ENCODE measurements at places on chromosomes 2 and 18.

DNA sequence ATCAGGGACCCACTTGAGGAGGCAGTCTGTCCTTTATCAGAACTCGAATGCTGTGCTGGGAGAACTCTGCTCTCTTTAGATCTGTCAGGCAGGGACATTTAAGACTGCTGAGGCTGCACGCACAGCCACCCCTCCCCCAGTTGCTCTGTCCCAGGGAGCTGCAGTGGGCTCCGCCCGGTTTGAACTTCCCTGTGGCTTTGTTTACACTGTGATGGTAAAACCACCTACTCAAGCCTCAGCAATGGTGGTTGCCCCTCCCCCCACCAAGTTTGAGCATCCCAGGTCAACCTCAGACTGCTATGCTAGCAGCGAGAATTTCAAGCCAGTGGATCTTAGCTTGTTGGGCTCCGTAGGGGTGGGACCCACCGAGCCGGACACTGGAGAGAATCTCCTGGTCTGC lies 11.8 kb upstream of the LHCGR start:
- no peak for DNase-seq

DNA sequence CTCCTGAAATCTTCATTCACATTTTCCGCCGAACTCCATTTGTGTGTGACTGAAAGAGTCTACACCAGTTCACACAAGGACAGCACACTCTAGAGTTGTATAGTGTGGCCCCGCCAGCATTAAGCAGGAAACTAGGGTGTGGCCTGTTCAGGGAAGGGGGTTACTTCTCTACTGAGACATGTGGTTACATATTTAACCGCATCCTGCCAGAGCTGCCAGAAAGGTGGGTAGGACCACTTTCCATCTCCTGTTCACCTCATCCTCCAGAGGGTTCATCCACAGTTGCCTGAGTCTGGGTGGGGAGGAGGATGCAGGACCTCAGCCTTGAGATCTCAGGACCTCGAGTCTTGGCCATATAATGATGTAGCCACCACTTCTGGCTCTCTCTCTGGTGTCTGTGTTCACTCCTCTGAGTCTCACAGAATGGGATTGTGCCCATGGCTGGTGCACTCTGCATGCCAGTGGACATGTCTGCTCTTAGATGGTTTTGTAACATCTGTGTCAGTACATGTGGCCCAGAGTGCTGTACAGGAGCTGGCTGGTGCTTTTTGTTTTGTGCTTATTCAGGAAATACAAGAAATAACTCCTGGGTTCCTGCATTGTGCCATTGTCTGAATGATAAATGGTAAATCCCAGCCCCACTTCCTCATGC lies 7.7 kb upstream of the SP140L start:
- DNase-seq: no peak

GRCh38 chr18:58497845-58498244 lies 131.0 kb downstream of the ALPK2 start:
- no peak for DNase-seq

GRCh38 chr2:96806468-96807126 lies 9.5 kb upstream of the CNNM3 start:
- DNase-seq: no peak

DNA sequence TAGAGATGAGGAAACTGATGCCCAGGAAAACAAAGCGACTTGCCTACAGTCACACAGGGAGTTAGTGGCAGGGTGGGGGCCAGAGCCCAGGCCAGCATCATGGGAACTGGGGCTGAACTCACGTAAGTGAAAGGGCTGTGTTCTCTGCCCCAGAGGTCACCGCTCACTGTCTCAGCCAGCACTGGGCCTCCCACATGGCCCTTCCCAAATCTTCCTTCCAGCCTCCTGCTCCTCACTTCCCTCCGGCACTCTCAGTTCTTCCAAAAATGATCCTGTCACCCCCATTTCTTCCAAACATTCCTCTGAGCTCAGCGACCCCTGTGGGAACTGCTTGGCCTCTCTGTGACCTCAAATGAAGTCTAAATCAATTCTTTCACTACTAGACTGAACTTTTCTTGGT lies 90.5 kb upstream of the TMEM247 start:
- no peak for DNase-seq

- no peak for DNase-seq
Observed at GRCh38 chr18:31980863-31981262, 37.8 kb upstream of the RNF125 start.

GRCh38 chr2:221200184-221200839 lies 371.8 kb downstream of the EPHA4 start:
- no peak for DNase-seq

GRCh38 chr2:166239548-166239947 lies 111.7 kb upstream of the SCN1A start:
- peak; percentile 83 for DNase-seq

GRCh38 chr2:8682719-8683667 lies 1.1 kb downstream of the ID2 start:
- peak; percentile 70 for DNase-seq

DNA sequence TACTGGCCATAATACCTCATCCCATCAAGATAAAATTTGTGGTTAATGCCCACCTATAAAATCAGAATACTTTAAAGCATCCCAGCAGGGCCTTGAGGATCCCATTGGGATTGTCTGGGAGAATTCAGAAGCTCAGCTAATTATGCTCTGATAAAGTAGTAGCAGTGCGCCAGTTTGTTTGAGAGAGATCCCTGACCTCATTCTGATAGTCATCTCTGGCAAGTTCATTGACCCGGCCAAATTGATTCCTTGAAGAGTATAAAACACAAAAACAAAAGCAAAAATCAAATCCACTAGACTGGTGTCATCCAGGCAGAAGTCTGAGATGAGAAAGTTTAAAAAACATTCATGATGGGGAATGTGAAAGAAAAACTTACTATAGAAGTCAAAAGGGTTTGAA lies 14.1 kb downstream of the ABCG5 start:
- DNase-seq: no peak

DNA sequence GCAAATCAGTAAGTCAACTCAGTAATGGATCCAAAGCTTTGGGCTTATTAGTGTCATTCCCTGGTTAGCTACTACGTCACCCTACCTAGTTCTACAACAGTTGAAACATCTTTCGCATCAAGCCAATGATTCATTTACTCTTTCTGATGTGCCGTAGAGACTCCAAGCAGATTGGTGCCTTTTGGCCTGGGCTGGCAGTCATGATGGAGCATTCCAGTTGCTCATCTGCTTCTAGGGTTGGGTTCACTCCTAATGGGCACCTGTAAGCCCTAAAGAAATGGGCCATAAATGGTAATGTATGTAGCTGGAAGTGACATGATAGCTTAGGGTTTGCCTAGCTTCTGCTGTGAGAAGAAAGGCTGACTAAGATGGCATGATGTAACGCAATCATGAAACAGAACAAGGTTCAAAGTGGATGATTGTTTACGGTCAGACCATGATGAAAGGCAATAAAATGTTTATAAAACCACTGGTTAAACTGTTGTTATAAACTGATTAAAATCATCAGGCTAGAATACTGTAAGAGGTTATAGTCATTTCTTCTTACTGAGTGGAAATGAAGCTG lies 20.4 kb upstream of the CCL20 start:
- DNase-seq: no peak

DNA sequence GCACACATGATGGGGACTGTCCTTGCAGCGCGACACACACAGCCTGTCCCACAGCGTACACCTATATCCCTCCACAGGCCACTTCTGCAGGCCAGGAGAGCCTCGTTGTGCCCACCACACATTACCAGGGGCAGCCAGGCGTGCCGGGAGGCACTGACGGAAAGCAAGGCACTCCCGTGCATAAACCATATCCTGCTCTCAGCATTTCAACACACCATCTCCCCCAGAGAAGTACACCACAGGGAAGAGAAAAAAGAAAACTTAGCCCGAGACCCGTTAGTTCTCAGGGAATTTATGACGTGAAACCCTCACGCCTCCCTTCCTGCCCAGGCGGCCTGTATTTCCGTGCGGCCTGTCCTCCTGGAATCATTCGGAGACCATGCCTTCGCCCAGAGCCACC lies 24.6 kb upstream of the SALL3 start:
- no peak for DNase-seq

- DNase-seq: peak; percentile 55
Observed at GRCh38 chr2:202771336-202771735, 100.2 kb downstream of the ICA1L start.

GRCh38 chr18:5969355-5969988 lies 74.2 kb upstream of the TMEM200C start:
- no peak for DNase-seq

DNA sequence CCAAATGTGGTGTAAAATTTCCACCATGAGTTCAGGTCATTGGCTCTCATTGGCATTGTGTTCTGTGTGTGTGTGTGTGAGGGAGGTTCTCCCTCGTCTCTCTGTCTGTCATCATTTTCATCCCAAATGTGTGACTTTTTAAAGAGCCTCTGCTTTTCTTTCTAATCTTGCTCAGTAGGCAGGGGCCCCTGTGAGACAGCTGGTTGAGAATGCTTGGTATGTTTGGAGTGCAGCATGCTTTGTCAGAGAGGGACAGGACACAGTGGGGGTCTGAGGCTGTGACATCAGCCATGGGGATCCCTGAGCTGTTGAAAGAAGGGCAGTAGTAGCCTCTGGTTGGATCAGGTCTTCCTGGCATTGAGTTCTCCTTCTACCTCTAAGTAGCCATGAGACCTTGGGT lies 10.6 kb downstream of the PTPRM start:
- DNase-seq: peak; percentile 57

GRCh38 chr18:58379443-58379842 lies 249.4 kb downstream of the ALPK2 start:
- DNase-seq: no peak

DNA sequence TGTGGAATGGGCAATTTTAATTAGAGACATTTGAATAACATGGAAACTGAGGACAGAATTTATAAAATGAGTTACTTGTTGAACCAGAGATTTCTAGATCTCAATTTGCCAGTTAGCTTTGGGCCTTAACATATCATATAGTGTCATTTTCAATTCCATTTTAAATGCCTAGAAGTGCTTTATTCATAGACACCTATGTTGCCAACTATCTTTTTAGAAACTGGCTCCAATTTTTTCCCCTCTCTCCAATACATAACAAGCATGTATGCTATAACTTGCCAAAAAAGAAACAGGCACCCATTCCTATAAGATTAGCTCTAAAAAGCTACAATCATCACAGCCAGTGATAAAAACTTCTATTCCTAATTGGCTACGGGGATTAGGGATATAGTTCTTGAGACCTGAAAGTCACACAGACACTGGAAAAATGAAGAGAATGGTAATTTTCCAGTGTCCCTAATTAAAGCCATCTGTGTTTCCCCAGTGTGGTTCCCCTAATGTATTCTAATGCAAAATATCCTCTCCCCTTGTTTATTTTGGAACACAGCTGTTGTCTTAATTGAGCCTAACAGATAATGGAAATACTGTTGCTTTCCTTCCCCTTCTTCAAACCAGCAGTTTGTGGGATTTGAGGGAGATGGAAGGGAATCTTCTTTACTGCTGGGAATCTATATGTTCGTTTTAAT lies 205.5 kb upstream of the FSHR start:
- no peak for DNase-seq

DNA sequence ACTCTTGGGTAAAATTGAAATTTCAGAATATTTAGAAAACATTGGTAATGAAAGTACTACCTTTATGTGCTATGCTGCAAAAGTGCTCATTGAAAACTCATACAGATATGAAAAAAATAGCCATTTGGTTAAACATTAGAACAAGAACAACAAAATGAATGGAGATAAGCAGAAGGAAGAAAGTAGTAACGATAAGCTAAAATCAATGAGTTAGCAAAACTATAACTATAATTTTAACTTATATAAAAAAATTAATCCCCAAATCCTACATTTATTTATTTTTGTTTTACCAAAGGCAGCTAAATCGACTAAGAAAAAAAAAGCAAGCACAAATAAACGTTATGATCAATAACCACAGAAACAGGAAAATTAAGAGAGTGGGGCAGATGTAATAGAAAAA lies 99.2 kb downstream of the CERS6 start:
- no peak for DNase-seq

- DNase-seq: no peak
Observed at GRCh38 chr2:226839161-226839560, 3.3 kb downstream of the RHBDD1 start.

GRCh38 chr2:132583666-132584360 lies 86.2 kb downstream of the LYPD1 start:
- DNase-seq: no peak

DNA sequence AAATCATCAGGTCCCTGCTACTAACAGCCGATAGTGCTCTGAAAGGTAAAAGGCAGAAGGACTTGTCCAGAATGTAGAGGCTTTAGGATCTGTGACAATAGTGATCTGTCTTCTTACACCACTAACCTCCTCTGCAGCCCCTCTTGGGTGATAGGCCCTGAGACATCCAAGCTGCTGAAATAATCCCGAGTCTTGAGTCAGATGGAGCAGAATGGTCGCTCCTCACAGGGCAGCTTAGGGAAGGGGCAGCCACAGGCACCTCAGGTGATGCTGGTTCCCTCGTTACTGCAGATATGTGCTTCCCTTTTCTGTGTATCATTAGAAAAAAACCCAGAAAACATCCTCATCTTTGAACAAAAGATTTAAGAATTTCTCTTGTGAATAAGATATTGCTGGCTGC lies 157.1 kb upstream of the DLX2 start:
- DNase-seq: no peak

DNA sequence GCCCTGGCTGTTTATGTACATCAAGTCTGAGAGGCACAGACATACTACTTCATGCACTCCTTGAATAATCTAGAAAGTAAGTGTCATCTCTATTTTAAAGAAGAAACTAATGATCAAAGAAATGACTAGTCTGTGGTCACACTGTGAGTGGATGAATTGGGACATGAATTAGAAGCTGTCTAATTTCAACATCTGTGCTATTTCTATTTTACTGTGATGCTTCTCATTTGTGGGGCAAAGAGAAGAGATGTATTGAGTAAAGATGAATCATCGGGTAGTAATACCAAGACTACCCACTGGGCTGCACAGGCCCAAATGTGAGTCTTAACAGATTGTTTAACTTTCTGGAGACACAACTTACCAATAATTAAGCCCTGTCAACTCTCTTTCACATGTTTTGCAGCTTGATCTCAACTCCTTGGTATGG lies 42.4 kb upstream of the MTIF2 start:
- DNase-seq: peak; percentile 22

DNA sequence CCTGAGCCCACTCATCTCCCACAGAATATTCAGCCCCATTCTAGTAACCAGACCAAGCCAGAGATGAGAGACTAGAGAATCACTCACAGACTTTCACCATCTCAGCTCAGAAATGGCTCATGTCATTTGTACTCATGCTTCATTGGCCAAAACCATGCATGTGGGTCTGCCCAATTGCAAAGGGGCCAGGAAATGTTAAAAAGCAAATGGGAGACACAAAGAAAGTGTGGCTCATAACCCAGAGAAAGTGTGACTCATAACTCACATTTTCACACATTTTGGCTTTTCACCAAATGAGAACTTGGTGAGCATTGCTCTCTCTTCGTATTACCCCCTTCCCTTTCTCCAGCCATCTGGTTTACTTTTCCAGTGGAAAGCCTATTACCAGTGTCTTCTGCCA lies 66.2 kb downstream of the MDH1 start:
- DNase-seq: peak; percentile 54

DNA sequence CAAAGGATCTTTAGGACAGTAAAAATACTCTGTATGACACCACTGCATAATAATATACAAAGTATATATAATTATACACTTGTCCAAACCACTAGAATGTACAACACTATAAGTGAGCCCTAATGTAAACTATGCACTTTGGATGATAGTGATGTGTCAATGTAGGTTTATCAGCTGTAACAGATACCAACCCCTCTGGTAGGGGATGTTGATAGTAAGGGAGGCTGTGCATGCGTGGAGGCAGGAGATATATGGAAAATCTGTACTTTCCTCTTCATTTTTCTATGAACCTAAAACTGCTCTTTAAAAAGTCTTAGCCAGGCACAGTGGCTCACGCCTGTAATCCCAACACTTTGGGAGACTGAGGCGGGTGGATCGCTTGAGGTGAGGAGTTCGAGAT lies 37.5 kb upstream of the SP3 start:
- no peak for DNase-seq
